MCF 10A (cell line): ENCODE measurements at places on chromosomes 11 and 22.
A peak's percentile ranks its signal among the peaks of the same experiment; 100 is the strongest.

- no peak for DNase-seq
Measured at GRCh38 chr11:31714840-31715239, 96.3 kb downstream of the PAX6 start.

DNA sequence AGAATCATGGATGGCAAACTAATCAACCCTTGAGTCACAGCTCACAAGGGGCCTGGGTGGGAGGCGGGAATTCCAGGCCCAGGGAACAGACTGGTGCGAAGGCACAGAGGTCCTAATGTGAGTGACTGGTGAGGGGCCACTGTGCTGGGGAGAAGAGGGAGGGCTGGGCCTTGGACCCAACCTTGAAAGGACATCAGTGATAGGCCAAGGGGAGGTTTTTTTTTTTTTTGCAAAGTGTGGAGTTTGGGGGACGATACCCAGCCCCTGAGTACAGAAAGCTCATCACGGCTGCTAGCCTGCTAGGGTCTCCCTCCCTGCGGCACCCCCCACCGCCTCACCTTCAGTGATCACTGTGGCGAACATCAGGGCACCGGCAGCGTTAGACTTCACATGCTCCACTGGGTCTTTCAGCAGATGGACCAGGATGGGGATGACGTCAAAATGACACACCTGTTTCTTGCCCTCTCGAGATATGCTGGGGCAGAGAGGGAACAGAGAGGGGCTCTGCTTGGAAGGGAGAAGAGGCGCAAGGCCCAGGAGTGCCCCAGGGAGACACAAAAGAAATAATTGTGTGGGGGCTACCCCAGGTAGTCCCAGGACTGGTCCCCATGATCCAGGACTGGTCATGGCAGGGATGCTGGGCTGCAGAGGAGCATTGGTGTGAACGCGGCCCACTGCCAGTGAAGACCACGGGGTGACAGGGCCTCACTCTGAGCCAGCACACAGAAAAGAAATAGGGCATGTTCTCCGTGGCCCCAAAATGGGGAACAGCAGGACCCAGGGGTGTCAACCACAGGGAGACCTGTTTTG lies 8.6 kb upstream of the GNAZ start:
- no peak for DNase-seq

DNA sequence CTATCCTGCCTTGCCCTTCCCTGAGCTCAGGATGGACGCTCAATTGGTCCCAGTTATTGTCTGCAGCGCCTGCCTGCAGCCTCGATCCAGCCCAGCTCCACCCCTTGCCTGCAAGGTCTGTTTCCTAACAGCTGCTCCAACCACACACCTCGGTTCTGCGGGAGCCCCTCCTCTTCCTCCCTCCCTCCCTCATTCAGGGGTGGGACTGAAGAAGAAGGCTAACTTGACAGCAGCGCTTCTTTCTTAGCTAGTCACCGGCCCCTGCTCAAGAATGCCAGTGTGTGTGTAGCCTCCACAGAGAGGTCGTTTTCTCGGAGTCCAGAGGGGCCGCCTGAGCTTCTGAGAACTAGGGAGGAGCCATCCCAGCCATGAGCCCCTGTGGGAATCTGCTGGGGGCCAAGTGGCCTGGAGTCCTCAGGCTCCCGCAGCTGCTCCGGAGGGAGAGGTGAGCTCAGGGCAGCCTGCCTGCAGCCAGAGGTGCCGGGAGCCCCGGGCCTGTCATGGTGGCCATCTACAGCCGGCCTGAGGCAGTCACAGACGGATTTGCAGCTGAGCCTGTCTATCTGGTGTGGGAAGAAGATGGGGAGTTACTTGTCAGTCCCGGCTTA lies 36.1 kb downstream of the LIMK2 start:
- peak; percentile 95 for DNase-seq

GRCh38 chr11:115910379-115910778 lies 406.2 kb upstream of the CADM1 start:
- no peak for DNase-seq
